ENCODE measurements at places on chromosomes 5 and 9. TPM values are rescaled to one million over a fixed set of nuclear protein-coding genes. Genes with fewer than 3 reads are reported as not detected.

DNA sequence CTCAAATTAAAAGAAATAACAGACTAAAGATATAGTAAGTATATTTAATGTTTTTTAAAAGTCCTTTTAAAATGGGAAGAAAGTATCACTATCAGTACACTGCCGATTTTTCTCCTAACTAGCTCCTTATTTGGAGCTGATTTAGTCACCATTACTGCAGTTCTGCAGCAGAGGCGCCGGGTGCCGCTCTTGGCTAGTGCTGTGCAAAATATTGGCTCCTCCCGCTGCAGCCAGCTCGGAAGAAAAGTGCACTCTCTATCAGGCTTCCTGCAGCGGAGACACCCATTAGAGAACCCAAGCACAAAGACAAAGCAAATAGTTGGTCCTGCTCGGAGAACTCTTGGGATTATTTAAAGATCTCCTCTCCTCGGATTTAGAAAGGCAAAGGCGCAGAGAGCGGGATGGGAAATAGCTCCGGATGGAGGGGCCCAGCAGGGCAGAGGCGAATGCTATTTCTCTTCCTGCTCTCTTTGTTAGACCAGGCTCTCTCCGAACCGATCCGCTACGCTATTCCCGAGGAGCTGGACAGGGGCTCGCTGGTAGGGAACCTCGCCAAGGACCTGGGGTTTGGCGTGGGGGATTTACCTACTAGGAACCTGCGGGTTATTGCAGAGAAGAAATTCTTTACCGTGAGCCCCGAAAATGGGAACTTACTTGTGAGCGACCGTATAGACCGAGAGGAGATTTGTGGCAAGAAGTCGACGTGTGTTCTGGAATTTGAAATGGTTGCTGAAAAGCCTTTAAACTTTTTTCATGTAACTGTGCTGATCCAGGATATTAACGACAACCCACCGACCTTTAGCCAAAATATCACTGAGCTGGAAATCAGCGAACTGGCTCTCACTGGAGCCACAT lies at the start of gene PCDHGB3:
PCDHGB3 (plus strand) TSS at position 249 of the 855 bp plus-strand sequence; CDS start at position 402, 153 bp downstream.
- no peak for DNase-seq

DNA sequence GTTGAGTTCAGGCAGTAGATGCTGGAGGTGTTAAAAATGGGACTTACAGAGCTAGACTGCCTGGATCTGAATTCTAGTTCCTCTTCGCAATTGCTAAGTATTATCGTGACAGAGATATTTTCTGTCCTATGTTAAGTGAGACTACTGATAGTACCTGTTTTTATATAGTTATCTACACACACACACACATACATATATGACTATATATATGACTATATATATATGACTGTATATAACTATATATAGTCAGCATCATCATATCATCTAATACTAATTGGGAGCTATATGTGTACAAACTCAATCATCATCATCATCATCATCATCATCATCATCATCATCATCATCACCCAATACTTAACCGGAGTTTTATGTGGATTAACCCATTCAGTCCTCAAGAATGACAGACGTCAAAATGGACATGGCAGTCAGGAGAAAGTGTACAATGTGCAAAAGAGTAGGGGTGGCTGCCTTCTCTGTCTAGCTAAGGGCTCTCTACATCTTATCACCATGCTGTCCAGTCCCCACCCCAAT lies 7.3 kb downstream of the PIK3R1 start:
- DNase-seq = no peak

DNA sequence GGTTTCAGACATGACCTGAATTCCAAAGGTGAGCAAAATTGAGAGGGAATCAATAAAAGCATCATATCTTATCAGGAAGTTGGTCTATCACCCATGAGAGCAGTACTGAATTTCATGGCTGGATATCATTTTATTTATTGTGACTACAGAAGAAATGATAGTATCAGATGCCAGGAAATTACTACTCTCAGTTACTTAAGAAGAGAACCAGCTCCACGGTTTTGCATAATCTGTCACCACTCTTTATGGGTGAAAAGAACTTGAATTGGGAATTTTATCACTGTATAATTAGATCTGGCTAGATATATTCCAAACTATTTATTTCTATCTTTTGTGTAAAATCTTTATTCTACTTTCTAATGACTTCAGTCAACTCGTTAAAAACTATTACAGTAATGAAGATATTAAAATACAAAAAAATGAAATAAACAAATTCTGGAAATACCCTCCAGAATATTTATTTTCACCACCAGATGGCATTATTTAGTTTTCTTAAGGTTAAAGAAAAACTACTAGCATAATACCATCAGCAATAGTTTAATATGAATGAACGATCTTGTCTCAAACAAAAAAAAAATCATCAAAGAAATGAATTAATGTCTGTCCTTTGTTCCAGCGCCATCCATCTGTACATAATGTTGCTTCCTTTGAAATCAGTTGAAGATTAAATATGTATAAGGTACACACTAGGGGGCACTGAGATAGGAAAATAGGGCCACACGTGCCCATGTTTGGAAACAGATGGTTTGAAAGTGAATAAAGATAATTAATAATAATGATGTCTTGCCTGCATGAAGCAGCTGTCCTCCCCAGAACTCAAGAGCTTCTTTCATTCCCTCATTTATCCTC lies 84.7 kb upstream of the SLCO6A1 start:
- DNase-seq = no peak

- DNase-seq = no peak
Observed at GRCh38 chr5:2639425-2639824, 112.1 kb downstream of the IRX2 start.

- no peak for DNase-seq
Observed at GRCh38 chr5:83095957-83096539, 18.7 kb downstream of the XRCC4 start.

- DNase-seq = no peak
Observed at GRCh38 chr9:94916956-94917355, 190.5 kb downstream of the AOPEP start.

The UNC5A gene
- 1.0 TPM for total RNA-seq

The GZMA gene
- 1.6 TPM for total RNA-seq

The TIMD4 gene
- 0.42 TPM for total RNA-seq
